Activated CD4-positive, CD25-positive, alpha-beta regulatory T cell (primary cell): ENCODE measurements at places on chromosomes 5 and 9.

DNA sequence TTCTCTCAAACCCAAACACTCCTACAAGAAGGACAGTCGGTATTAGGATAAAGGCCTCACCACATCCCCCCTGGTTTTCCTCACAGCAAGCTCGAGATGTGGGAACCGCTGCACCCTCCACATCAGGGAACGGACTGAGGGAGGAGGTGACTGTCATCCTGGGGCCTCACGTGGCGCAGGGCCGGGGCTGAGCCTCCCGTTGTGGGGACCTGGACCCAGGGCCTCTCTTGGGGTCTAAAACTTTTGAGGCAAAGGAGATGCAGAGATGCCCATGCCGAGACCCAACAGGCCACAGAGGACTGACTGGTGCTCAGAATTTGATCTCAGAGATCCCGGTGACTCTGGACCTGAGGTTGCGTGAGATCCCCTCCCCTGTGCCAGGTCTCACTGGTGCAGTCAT lies 72.7 kb downstream of the MRPL36 start:
- no peak for DNase-seq

DNA sequence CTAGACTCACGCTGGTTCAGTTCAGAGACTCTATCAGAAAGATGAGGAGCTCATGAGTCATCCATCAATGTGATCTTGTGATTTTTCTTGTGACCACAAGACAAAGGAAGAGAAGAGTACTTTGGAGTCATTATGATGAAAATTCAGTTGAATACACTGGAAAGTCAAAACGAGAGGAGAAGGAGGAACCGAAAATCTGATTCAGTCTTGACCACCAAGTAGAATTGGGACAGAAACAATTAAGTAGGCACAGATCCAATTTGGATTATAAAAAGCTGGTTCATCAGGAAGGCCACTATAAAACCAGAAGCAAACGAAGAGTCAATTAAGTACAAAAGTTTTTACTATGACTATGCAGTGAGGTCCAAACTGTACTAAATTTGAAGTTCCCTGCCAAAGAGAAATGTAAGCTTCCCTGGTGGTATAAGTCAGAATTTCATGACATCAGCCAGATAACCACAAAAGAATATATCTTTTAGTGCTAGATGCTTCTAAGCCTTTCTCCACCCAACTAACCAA lies 90.9 kb downstream of the THBS4 start:
- DNase-seq = no peak

GRCh38 chr5:140292212-140293036 lies 10.5 kb downstream of the PFDN1 start:
- DNase-seq = no peak

DNA sequence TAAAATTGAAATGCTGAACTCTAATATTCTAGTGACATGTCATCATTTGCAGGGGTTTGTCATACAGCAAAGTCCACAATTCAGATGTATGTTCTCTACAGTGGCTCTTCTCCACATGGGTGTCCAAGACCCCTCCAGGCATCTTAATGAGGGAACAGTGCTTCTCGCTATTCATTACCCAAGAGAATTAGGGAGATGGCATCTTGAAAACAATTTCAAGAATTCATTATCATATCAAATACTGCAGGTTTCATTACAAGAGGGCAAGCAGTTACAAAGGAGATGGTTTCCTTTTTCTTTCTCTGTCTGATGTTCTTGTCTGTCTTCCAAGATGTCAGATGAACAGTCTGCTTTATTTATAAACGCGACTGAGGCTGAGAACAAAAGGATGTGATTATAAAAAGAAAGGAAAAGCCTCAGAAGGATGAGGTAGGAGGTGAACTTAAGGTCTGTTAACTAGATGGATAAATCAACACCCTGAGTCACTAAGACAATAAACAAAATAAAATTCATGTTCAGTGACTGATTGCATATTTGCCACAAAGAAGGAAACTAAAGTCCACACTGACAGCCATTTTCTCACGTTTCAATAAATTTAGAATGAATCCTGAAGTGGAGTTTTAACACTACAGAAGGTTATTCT lies 326.7 kb upstream of the EFNA5 start:
- no peak for DNase-seq

DNA sequence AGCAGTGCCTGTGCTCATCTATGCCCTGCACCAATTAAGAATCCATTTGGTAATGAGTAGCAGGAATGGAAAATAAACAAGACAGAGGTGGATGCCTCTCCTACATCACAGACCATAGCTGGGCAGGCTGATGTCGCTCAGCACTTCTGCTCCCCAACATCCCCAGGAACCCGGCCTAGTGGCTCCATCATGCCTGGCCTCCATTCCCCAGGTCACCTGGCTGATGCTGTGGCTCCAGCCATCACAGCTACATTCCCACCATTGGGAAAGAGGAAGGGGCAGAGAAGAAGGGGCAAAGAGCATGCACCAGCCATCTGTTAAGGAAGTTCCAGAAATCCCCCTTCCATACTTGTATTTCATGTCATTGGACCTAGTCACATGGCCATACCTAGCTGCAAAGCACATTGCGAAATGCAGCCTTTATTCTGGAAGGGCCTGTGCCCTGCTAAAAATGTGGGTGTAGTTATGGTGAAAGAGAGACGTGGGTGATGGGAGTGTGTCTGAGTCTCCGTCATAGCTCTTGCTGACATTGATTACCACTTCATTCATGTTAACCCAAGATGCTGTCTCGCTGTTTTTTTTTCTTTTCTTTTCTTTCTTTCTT lies 86.1 kb upstream of the ADAMTS2 start:
- no peak for DNase-seq

DNA sequence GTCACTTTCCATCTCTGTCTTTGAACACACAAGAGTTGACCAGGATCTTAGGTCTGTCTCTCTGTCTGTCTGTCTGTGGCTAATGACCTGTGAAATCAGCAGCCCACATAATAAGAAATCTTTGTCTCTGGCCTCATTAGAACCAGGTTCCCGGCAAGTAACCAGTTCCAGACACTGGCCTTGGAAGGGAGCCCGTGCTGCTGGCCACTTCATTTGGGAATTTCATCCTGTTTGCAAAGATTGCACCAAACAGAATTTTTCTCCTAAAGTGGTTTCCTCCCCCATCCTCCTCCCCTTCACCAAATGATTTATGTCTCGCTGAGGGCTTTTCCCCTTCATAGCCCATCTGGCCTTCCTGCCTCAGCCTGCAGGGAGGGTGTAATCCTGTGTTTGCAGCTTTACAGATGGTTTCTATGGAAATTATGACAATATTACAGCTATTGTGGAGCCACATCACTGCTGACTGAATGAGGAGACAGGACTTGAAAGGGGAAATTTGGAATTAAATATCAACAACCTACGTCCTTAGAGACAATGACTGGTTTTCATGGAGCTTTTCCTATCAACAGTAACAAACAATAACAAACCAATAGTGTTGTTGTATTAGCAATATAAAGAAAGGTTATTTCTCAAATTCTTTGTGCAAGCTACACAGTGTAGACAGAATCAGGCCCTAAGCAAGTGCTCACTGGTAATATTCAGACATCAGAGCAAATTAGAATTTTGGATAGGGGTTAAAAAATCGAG lies 25.7 kb downstream of the DPYSL3 start:
- DNase-seq = no peak

GRCh38 chr5:137374110-137374714 lies 124.9 kb downstream of the SPOCK1 start:
- DNase-seq = no peak

GRCh38 chr5:149618581-149619248 lies 37.4 kb downstream of the ARHGEF37 start:
- no peak for DNase-seq

GRCh38 chr9:94017939-94018531 lies 62.9 kb upstream of the BARX1 start:
- DNase-seq = no peak

GRCh38 chr9:99197987-99198386 lies 23.8 kb downstream of the ALG2 start:
- no peak for DNase-seq

DNA sequence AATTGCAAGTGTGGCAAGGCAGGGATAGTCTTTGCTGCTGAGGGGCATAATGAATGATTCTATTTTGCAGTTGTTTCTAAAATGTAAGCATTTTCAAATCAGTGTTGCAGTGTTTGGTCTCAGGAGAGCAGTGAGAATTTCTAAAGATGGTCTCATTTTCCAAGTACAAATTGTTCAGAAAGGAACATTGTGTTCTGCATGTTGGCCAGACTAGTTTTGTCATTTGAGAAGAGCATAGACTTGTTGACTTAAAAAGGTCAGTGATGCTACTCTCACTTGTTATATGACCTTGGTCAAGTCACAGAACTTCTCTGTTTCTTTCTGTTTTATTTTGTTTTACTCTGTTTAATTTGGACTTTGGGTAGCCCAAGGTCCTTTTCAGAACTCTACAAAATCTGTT lies 344.6 kb downstream of the OSTF1 start:
- no peak for DNase-seq

- DNase-seq = peak; percentile 8
These were observed 13.4 kb downstream of the OXCT1 start for GRCh38 chr5:41856644-41857491.

GRCh38 chr5:38414348-38414747 lies 142.1 kb downstream of the LIFR start:
- DNase-seq = no peak

GRCh38 chr5:132096904-132097303 lies 23.3 kb downstream of the CSF2 start:
- no peak for DNase-seq

GRCh38 chr5:127359502-127359901 lies 68.9 kb downstream of the MEGF10 start:
- no peak for DNase-seq

- DNase-seq = no peak
These were observed 68.9 kb downstream of the FBXO38 start for GRCh38 chr5:148452499-148453193.

DNA sequence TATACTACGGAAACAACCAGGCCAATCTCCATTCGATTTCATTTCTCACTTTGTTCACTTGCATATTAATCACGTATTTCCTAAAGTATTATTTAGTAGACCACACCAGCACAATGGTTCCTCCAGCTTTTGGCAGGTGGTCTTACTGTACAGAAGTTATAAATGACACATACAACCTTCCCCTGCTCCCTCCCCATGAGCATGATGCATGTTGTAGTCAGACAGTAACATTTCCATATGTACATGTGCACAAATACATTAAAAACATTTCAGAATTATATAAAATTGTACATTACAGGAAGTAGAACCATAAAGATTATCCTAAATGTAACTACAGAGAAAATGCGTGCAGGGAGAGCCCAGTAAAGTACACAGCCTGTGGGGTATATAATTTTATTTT lies 17.0 kb downstream of the SRP19 start:
- DNase-seq = no peak

- DNase-seq = no peak
These were observed 30.8 kb downstream of the ANKRD33B start for GRCh38 chr5:10594591-10595210.

- no peak for DNase-seq
These were observed 72.9 kb upstream of the GGTA1 start for GRCh38 chr9:121572581-121572980.

GRCh38 chr9:126248680-126249079 lies 77.9 kb upstream of the MVB12B start:
- DNase-seq = no peak

- no peak for DNase-seq
These were observed 33.9 kb downstream of the DOCK2 start for GRCh38 chr5:169670769-169671525.

GRCh38 chr9:126160067-126160853 lies 166.4 kb upstream of the MVB12B start:
- DNase-seq = no peak

GRCh38 chr9:132037458-132037857 lies 42.2 kb downstream of the MED27 start:
- no peak for DNase-seq

- no peak for DNase-seq
These were observed 29.5 kb downstream of the RXRA start for GRCh38 chr9:134355561-134356279.

DNA sequence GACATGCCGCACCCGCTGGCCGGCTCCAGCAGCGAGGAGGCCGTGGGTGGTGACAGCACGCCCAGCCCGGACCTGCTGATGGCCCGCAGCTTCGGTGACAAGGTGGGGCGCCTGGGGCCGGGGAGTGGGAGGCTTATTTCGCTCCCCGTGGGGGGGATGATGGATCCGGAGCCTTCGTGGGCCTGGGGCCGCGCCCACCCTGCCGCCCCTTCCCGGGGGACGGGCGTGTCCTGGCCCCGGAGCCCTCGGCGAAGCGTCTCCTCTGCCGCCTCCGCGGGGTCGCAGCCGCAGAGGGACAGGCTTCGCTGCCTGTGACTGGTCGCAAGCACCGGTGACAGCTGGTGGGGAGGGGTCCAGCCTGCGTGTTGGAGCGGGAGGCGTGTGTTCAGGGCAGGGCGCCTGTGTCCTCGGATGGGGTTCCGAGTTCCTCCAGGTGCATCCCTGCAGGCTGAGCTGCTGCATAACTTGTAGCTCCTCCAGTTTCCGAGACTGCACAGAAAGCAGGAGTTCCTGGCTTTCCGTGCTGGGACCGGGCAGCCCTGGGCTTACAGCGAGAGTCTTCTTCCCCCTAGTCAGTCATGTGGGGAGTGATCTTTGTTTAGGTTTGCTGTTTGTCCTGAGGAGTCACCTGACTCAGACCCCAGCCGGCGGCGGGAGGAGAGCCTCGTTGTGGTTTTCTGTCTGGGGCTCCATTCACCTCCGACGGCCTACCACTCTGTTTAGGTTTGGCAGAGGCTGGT lies 666 bp downstream of the SNX30 start:
- DNase-seq = peak; percentile 23

DNA sequence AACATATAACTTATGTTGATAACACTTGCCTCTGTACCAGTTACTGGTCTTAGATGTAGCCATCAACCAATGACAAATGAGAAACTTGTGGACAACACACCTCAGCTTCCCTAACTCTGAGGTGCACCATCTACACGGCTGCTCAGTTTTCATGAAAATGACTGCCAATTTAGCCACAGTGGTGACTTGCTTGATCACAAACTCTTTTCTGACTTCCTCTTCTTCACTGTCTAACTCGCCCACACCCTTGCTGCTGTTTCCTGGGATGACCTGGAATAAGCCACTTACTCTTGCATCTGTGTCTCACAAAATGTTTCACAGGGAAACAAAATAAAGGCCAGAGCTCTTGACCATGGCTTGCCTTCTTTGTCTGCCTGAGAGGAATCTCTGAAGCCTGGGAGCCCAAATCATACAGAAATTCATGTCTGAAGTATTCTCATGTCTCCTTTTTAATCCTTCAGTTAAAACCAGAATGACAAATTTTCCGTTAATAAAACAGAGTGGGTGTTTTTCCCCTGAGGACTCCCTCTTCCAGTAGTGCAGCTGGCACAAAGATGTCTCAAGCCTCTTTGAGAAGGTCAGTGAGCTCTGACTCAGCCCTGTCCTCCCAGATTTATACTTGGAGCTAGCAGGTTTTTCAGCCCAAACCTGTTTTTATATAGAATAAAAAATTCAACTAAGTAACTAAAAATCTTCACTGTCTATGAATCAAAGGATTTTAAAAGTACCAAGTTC lies 126.5 kb upstream of the PAM start:
- DNase-seq = no peak
